ENCODE measurements at places on chromosomes 2 and 18.

DNA sequence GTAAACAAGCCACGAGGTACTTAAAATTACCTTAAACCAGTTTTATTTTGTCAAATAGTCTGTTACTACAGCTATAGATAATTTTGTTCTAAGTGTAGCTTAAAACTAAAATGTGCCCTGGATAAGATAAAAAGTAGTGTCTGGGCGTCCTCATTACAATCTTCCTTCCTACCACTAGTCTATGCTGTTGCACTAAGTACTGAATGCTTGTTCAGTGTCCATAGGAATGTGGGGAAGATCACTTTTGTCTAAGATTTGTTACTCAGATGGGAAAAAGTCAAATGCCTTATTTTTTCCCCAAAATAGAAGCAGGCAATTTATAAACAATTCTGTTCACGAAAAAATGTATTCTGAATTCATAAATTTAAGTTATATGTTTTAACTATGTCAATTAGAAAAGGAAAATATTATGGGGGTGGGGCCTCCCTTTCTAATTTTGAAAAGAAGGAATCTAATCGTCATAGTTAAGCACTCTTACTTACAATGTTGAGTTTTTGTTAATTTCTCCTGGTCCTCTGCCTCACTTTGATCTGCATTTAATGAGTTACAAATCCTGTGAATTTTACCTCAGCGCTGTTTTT lies 140.4 kb upstream of the VRK2 start:
- no peak for DNase-seq

DNA sequence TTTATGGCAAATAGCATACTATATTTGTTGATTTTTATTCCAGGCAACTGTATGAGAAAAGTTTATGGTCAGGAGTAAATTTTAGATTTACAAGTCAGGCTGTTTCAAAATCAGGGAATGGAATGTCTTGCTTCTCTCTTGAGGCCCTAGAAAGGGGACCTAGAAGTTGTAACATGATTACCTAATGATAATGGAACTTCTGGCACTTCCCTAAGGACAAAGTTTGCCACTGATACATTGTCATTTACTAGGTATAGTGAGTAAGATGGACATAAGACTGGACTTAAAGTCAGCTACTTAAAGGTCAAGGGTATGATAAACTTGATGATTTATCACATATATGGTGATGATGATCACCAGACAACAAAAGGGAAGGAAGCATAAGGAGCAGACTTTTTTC lies 103.3 kb upstream of the VRK2 start:
- no peak for DNase-seq

DNA sequence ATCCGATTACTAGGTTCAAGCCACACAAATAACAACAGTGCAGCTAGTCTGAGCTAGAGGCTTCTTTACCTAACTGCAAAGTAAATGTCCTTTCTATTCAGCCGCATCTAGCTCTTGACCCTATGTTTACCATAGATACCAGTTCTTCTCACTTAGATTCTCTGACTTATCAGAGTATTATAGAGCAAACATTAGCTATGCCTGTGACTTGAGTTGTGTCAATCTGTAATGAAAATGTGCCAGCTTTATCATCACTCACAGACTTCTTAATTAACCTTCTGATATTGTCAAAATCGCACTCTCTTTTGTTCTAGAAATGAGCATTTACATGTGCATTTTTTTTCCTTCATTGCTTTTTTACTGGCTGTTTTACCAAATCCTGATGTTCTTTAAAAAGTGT lies 79.9 kb downstream of the BCL11A start:
- no peak for DNase-seq

DNA sequence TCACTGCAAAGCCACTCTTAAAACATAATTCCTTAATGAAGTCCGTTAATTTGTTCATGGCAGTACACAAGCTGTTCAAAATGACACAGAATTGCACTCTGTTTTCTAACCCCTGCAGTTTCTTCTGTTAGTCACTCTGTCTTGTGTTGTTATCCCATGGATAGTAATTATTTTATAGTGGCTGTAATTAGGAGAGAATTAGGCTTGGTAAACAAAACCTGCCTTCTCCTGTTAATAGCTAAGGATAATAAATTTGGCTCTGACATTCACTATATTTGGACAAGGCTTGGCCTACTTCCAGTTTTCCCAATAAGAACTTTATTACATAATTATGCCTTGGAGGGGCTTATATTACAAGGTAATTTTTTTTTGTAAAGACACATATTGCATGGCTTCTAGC lies 330.3 kb upstream of the FIGN start:
- DNase-seq, result no peak

DNA sequence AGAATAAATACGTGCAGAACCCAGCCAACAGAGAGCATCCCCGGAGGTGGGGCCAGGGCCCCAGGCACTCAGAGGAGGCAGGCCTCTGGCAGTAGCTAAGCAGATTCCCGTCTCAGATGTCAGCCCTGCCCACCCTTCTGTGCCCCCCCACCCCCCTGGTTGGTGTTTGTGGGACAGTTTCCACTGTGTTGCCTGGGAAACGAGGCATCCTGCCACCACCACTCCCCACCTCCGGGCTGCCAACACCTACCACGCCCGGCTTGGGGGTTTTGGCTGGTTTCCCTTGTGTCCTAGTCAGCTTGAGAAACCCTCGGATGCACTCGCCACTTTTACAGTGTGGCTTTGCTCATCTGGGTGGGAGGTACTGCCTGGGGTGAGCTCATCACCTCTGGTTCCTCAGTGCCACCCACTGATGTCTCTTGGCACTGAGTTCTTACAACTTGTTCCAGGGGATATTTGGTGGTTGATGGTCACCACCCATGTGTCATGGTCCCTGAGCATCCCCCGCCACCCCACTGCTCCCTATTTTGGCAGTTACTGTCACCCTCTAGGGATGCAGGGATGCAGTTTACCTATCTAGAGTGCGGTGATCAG lies 72.4 kb upstream of the YWHAQ start:
- DNase-seq, result peak; percentile 73

GRCh38 chr2:45913539-45913938 lies 262.1 kb downstream of the PRKCE start:
- DNase-seq, result no peak

DNA sequence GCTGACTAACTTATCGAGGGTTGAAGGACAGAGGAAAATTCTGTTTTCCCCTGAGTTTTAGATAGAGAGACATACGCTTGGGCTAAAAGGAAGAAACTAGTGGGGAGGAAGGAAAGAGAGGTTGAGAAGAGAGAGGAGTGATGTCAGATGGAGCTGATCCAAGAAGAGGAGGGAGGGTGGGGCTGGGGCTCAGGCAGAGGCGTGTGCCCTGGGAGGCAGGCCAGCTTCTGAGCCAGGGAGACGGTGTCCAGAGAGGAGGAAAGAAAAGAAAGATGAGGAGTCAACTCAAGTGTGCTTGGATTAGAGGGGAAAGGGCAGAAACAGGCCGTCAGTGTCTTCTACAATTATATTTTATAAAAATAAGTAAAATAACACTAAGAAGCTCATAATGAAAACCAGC lies 56.2 kb downstream of the EMILIN2 start:
- DNase-seq, result no peak

GRCh38 chr2:121002597-121002996 lies 266.9 kb downstream of the GLI2 start:
- DNase-seq, result no peak

DNA sequence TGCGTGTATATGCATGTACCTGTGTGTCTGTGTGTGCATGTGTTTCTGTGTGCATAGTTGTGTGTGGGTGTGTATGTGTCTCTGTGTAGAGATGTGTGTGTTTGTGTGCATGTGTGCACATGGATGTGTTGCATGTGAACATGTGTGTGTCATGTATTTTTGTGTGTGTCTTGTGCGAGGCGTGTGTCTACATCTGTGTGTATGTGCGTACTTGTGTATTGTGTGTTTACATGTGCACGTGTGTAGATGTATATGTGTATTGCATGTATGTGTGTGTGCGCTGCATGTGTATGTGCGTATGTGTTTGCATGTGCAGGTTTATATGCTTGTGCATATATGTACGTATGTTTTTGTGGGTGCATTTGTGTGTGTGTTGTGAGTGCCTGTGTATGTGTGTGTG lies 735.2 kb downstream of the GALR1 start:
- DNase-seq, result no peak

DNA sequence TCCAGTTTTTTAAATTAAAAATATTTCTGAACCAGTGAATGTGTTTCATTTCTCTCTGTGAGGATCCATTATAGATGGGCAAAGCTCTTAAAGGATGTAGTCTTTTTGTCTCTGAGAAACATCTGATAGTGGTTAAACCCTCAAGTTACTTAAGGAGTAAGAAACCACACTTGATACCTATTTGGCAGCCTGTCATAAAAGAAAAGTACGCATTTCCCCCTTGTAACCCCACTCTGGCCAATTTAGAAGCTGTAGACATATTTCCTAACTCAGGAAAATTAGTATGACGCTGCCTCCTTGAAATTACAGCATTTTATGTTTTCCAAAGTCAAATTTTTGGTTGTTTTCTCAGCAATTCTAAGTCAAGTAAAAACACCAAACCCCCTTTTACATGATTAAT lies 2.0 kb downstream of the STAT4 start:
- DNase-seq, result no peak

- no peak for DNase-seq
These were observed 66.1 kb downstream of the TMEFF2 start for GRCh38 chr2:192128655-192129054.

DNA sequence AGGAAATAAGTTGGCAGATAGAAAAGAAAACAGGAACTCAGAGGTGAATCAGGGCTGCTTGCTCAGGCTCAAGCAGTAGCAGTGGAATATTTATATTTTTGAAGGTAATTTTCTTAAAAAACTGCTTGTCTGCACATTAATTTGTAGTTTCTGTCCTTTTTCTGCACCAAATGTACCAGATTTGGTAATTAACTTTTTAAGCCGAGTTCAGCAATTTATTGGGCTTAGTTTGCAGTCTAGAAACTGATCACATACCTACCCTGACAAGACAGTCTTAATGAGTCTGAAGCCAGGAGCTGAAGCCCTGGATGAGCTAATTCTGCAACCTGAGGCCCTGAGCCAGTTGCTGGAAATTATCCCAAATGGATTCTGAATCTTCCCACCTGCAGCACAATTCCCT lies 647.0 kb downstream of the TDRD15 start:
- DNase-seq, result no peak

DNA sequence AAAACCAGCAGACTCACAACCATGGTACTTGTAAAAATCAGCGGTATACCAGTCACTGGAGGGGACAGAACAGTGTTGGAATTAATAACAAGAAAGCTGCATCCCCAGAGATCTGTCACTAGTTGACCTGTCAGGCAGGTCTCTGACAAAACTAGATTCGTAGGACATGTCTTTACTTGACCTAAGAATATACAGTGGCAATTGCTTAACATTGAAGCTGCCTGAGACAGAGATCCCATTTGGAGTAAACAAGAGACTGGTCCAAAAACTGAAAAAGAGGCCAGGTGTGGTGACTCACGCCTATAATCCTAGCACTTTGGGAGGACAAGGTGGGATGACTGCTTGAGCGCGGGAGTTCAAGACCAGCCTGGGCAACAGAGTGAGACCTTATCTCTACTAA lies 7.2 kb upstream of the SS18 start:
- no peak for DNase-seq

DNA sequence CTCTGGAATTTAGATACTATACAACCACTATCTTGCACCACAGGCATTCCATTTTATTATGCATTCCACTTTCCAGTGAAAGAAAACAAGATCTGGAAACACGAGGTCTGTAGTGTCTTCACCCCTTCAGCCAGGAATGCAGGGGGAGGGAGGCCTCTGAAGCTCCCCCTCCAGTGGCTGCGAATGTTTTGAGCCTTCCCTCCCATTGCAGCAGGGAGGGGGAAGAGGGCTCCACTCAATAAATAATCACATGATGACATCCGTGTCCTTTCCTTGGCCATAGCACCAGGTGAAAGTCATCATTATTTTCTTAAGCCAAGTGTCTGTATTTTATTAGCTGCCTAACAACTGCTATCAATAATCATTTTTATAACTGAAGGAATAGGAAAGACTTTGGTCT lies 38.6 kb downstream of the ALPK2 start:
- no peak for DNase-seq

GRCh38 chr18:54825601-54826344 lies 2.5 kb upstream of the RAB27B start:
- no peak for DNase-seq

DNA sequence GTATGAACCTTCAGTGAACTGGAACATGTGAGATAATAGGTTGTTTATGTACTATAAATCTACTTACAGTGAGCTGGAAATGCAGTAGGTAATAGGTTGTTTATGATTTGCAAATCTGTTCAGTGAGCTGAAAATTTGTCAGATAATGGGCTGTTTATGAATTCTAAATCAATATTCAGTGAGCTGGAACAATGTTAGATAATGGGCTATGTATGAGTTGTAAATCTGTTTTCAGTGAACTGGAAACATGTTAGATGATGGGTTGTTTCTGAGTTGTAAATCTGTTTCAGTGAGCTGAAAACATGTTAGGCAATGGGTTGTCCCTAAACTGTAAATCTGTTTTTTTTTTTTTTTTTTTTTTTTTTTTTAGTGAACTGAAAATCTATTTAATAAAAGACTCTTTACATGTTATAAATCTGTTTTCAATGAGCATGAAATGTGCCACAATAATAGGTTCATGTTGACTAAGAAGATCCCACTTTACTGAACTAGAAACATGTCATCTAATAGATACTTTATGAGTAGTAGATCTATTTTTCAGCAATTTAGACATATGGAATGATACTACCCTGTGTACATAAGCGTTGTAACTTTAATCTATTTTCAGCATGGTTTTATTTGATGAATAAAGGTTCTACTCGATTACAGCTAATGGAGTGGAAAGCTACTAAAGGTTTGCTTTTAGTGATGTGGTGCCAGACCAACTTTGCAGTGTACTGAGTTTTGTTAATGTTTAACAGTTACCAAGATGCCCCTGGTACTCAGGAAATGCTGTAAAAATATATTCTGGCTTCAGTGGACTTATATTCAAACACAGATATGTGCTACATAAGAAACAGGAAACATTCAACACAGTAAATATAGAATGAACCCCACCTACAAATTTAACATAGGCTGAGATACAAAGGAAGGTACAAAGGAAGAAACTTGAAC lies 1471.8 kb downstream of the LRP1B start:
- DNase-seq, result no peak

- no peak for DNase-seq
These were observed 33.5 kb downstream of the TFCP2L1 start for GRCh38 chr2:121251497-121251896.

- no peak for DNase-seq
These were observed 549 bp downstream of the MRPL35 start for GRCh38 chr2:86199834-86200177.

- no peak for DNase-seq
These were observed 66.6 kb downstream of the STPG4 start for GRCh38 chr2:47088371-47089082.
